ENCODE measurements at places on chromosomes 5 and 9. TPM values are rescaled to one million over a fixed set of nuclear protein-coding genes. Genes with fewer than 3 reads are reported as not detected.

- no peak for DNase-seq
These were observed 71.0 kb downstream of the COL23A1 start for GRCh38 chr5:178519155-178519554.

DNA sequence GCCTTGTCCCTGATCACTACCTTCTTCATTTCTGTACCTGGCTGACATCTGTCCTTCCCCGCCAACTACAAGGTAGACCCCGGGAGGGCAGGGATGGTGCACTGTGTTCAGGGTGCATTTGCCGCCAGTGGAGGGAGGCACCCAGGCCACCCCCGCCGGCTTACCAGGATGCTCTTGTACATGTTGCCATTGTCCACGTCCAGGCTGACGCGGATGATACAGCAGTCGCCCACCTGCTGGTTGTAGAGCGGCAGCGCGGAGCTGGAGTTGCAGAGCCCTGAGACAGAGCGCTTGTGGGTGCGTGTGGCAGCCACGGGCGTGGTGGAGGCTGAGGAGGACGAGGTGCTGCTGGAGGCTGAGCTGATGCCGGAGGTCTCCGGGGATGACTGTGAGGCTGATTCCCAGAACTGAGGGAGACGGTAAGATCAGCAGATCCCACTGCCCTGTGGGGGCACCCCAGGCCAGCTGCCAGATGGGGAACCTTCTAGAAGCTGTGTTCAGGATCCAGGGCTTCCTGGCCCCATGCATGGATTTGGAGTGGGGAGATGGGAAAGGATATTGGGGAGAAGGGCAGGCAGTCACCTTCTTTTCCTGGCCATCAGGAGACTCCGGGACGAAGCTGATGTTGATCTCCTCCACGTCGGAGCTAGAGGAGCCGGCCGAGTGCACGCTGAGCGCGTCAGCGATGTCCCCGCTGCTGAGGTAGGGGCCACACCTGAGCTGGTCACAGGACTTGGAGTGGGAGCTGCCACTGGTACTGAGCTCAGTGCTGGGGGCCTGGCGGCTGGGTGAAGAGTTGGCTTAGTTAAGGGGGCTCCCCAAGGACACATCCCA is 19.5 kb downstream of the RALGDS start:
- DNase-seq: peak; percentile 22

- DNase-seq: no peak
These were observed 75.9 kb upstream of the SEMA6A start for GRCh38 chr5:116650544-116650943.

- peak; percentile 89 for DNase-seq
These were observed 2.3 kb downstream of the TPRN start for GRCh38 chr9:137198051-137198901.

FBXO38 gene
- 44.0 TPM for total RNA-seq

NRARP gene
- total RNA-seq: 181 TPM

CD274 gene
- 1.7 TPM for total RNA-seq
